Urinary bladder (tissue), 4 donors: ENCODE measurements at places on chromosomes 2 and 18. TPM values are rescaled to one million over a fixed set of nuclear protein-coding genes. Genes with fewer than 3 reads are reported as not detected.

Gene CXCR1
- 0.26 TPM for total RNA-seq

Gene STON1
- 68.0 TPM for total RNA-seq

Gene MRPS5
- 43.5 TPM for total RNA-seq

Gene STAT4
- total RNA-seq: 7.1 TPM

Gene DIPK1C
- total RNA-seq: 1.6 TPM

Gene INPP4A
- total RNA-seq: 32.6 TPM
